Stimulated activated CD8-positive, alpha-beta memory T cell treated with anti-CD3 and anti-CD28 coated beads, Interleukin-4, amount 100 ng/mL, for 24 hours (primary cell): ENCODE measurements at places on chromosomes 6 and 20.

- DNase-seq: no peak
Measured at GRCh38 chr6:39377539-39377950, 55.0 kb upstream of the KCNK16 start.

DNA sequence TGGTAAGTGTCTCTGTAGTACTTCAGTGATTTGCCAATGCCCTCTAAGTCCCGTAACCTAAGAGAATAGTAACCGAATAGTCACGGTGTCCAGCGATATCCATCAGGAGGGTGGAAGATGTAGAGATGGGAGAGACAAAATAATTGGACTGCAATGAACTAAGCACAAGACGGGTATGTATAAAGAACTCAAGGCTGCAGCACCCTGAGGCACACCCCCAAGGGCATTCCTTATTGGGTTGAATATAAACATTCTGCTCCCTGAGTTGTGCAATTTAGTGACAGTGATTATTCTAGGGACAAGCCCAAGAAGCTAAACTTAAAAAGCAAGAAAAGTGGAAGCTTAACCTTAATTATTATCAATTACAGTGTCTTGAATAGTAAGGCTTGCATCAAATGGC lies 14.6 kb downstream of the DST start:
- no peak for DNase-seq

DNA sequence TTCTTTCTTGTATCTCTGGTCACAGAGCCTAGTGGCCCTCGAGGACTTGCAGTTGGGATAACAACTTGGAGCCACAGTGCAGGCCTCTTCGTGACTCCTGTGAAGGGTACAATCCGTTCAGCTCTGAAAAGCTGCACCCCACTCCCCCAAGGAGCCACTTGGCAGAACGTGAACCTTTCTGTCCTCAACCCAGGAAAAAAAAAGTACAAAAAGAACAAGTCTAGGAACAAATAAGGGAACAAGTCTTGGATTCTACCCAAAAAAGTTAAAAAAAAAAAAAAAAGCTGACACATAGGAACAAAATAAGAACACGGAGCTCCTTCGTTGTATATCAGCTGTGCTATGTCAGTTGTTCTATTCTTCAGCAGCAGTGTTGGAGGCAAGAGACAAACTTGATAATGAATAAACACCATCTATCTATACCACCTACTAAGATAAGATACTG lies 77.9 kb upstream of the TULP1 start:
- DNase-seq: no peak

DNA sequence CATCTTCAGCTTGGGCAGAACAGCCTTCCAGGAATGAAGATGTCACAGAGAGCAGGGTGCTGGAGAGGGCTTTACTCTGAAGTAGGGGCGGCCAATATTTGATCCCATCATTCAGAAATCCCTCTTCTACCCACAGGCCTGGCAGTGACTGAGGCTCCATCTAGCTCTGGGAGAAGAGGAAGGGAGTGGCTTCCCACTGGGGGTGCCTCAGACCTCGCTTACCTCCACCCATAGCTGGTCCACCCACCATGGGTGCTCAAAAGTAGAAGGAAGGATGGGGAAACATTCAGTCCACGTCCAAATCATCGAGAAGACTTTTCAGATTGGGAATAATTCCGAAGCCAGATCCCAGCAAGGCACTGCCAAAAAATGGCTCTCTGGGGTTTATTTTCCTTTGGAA lies 11.8 kb upstream of the THBD start:
- no peak for DNase-seq

GRCh38 chr20:21100578-21101452 lies 5.3 kb downstream of the LINC00237 start:
- no peak for DNase-seq

DNA sequence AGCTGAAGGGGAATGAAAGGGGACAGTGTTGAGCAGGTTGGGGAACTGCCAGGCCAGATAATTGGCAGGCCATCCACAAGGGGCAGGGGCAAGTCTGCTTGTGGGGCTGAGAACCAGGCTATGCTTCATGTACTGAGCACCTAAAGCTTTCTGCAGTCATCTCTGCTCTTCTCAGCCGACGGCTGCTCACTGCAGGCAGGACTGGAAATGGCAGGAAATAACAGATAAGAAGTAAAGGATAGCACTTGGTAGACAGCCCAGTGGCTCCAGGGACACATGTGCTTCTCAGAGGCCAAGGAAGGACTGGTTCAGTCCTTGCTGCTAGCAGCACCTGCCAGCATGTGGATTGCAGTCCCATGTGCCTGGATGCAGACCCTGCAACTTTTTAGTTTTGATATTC lies 89.8 kb downstream of the CD164 start:
- DNase-seq: no peak

GRCh38 chr20:33796907-33797544 lies 14.1 kb upstream of the CHMP4B start:
- no peak for DNase-seq

DNA sequence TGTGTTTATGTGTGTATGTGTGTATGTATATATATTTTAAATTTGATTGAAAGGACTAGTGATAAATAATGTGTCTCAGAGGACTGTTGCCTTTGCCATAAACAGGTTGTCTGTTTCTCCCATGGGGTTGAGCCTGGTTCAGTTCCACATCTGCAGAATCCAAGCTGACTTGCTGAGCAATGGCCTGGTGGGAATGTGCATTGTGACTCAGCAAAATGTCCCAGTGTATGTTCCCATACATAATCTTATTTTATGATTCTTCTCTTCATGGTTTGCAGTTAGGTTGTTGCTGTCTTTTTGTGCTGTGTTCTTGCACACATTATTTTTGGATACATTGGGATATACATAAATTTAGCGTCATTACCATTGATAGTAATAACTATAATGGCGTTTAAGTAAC lies 115.6 kb upstream of the SLC24A3 start:
- DNase-seq: no peak

DNA sequence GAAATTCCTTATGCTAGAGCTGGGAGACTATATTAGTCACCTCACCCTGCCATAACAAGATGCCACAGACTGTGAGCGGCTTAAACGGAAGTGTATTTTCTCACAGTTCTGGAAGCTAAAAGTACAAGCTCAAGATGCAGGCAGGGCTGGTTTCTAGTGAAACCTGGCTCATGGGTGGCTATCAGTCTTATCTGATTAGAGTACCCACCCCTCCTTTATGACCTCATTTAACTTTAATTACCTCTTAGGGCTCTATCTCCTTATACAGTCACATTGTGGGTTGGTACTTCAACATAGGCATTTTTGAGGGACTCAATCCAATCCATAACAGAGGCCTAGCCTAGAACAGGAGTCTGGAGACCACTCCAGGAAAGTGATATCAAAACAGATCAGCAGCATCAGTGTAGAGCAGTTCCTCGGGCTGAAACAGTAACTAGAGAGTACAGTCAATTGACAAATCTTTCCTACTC lies 2.3 kb upstream of the SNRNP48 start:
- no peak for DNase-seq
